ENCODE measurements at places on chromosomes 5 and 9.

DNA sequence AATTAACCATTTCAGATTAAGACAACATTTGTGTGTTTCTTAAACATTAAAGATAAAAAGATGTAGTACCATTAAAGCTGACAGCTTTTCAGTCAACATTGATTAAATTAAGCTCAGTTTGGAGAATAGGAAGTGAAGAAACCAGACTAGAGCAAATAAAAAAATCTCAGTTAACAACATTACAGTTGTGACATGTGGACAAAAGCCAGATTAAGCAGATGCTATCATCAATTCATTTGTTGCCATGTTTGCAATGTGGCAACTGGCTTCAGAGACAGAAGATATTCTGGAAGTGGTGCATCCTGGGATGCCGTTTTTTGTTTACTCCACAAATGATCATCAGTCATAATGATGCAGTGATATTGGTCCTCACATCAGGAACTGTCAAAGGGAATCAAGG lies 70.3 kb upstream of the CNTLN start:
- no peak for DNase-seq

- DNase-seq, result no peak
Measured at GRCh38 chr9:88986776-88987175, 4.5 kb upstream of the S1PR3 start.

DNA sequence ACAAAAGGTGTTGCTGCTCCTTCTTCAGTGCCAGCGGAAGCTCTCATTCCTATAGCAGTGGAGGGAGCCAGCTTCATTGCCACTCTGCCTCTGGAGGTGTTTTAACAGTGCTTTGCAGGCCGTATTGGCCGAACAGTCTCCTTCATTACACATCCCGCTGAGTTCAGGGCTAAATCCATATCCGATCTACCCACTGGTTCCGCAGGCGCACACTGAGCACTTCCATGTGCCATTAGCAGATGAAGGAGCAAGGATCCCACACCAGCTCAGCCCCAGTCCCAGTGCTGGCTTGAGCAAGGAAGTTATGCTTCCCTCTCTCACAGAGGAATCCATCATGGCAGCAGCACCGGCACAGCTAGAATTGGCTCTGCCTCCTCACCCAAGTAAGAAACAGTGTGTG lies 121.2 kb upstream of the IRX2 start:
- no peak for DNase-seq

DNA sequence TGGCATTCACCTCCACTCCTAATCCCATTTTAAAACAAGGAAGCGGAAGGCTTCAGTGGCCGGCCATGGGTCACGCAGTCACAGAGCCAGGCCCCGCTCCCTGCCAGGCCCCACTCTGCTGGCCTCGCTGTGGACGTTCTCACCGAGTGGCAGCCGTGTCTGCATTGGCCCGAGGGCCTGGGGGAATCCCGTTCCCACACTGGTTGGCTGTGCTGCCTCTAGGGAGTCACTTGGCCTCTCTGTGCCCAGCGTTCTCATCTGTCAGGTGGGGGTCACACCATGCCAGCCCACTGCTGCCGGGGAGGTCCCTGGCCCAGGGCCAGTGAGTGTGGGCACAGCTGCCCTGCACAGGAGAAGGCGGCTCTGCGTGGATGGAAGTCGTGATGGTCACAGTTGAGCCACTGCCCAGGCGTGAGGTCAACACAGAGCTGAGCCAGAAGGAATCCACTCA lies 13.4 kb upstream of the SLC9A3 start:
- DNase-seq, result no peak

GRCh38 chr5:16792598-16793275 lies 143.4 kb downstream of the MYO10 start:
- DNase-seq, result no peak

GRCh38 chr9:113467183-113467582 lies 3.7 kb downstream of the RGS3 start:
- no peak for DNase-seq

- DNase-seq, result no peak
Measured at GRCh38 chr5:141762790-141763368, 80.8 kb upstream of the ARAP3 start.

GRCh38 chr5:127296321-127296720 lies 5.7 kb downstream of the MEGF10 start:
- no peak for DNase-seq

- no peak for DNase-seq
Measured at GRCh38 chr5:6166698-6167394, 211.5 kb downstream of the MED10 start.

DNA sequence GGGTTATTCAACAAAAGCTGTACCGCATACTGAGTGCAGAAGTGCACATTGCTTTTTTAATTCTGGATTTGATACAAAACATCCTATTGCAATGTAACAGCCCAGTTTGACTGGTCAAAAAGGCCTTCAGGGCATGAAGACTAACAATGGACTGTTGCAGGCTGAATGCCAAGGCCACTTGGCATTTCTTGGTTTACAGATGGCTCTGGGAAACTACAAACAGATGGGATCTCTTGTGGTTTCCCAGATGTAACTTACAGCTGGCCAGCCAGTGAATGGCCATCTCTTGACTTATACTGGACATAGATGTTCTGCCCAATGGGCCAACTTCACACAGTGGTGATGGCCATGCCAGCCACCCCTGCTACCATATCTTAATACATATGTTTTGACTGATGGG lies 36.8 kb downstream of the UGT3A2 start:
- no peak for DNase-seq

DNA sequence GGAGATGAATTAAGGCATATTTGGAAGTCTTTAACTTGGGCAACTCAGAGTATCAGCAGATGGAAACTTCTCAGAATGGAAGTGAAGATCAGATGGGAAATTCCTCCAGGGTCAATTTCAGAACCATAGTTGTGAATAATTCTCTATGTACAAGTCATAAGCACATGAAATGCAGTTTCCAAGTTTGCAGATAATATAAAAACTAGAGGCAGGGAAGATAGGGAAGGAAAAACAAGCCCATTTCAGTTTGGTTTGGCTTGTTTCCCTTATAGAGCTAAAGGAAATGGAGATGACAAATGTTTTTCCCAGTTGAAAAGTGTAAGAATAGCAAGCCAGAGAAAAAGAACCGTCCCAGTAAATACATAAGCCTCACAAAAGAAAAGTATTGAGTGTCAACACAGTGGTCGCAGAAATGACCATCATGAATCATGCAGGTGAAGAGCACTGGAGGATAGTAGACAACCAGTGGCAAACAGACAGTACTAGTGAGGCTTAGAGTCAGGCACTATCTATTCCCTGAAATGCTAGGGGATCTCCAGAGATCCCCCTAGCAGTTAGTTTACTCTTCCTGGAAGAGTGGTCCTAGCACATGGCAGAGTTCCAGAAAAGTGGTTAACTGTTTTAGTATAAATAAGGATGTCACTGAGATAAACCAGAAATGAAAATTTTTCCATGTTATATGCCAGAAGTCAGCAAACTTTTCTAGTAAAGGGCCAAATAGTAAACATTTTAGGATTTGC lies 245.9 kb downstream of the SAXO1 start:
- no peak for DNase-seq

GRCh38 chr9:136331030-136331429 lies 3.7 kb downstream of the GPSM1 start:
- no peak for DNase-seq

DNA sequence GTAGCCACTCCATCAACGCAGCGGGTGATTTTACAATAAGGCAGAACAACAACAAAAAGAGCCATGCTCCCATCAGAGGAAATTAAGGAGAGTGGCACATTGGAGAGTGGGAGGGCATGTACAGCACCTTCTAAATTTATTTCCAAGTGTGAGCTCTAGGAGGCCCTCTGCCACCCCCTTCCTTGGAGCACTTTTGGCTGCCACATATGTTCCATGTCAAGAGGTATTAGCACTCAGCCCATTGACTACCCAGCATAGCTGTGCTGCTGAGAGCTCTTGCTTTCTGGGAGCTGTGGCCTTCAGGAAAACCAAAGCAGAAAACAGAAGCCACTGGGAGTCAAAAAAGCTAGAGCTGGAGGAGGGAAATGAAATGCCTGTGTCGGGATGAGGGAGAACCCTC lies 200.2 kb upstream of the PANK3 start:
- no peak for DNase-seq

DNA sequence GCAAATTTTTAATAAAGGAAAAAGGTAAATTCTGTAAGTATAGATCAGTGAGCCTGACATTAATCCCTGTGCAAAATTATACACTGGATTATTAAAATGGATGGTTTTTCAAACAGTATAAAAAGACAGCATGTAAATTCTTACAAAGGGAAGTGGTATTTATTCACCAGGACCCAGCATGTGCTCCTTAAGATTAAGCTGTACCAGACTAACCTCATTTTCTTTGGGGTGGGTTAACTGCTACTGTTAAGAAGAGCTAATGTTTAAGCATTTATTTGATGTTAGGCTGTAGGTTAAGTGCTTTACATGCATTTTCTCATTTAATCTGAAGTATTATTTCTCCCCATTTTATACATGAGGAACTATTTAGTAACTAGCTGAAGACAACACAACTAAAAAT lies 60.3 kb upstream of the RFX3 start:
- DNase-seq, result no peak

Measured in CD4-positive, alpha-beta T cell treated with Interleukin-2 at 100 ng/mL for 4 hours (primary cell).